NCI-H446 treated with DMSO at 0.1 percent for 48 hours (cell line): ENCODE measurements at places on chromosomes 16 and 17.

GRCh38 chr17:82693168-82693867 lies 5.2 kb downstream of the RAB40B start:
- no peak for DNase-seq

- DNase-seq, result no peak
Measured at GRCh38 chr17:48749621-48750553, 21.3 kb upstream of the HOXB13 start.

DNA sequence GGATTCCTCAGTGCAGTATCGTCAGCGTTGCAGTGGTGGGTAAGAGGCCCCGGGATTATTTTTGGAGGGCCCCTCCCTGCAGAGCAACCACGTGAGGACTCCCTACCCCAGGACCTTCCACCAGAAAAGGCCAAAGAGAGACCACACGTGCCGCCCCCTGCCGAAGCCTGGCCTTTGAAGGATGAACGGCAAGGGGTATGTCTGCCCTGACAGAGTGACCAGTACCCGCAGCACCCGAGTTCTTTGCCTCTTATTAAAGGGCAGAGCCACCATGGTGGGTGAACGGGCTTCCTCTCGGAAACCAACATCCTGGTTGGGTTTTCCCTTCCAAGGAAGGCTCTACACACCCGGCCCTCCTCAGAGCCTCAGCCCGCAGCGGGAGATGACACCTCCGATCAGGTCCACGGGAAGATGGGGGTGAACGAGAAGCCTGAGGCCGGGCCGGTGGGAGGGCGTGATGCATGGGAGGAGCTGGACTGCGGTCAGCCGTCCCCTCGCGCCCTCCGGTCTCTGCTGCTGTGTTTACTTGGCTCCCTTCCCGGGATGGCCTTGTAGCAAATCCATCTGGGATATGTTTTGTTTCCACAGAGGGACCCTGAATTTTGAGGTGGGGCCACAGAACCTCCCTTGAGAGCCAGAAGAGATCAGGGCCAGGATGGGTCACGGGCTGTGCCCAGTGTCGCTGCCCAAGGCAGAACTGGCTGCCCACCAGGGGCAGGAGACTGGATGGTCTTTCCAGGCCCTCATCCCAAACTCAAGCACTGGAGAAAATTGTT lies 49.1 kb downstream of the TBC1D16 start:
- no peak for DNase-seq

DNA sequence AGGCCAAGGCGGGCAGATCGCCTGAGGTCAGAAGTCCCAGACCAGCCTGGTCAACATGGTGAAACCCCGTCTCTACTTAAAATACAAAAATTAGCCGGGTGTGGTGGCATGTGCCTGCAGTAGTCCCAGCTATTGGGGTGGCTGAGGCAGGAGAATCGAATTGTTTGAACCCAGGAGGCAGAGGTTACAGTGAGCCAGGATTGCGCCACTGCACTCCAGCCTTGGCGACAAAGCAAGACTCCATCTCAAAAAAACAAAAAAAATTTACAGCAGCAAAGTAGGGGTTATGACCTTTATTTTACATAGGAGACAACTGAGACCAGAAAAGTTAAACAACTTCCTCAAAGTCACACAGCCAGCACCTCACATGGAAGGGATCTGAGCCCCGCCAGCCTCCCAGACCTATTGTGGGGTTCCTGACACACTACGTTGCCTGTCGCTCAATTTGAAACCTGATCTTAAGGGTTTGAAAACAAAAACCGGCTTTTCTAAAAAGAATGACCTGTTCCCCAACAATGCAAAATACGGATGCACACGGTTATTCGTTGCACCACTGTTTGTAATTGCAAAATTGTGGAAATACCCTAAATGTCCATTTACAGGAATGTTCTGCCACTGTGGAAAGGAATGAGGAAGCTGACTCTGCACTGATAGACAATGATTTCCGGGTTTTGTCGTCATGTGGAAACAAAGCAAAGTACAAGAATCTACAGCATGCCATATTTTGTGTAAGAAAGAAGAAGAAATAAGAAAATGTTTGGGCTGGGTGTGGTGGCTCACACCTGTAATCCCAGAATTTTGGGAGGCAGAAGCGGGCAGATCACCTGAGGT lies 77.2 kb downstream of the CNGB1 start:
- no peak for DNase-seq

DNA sequence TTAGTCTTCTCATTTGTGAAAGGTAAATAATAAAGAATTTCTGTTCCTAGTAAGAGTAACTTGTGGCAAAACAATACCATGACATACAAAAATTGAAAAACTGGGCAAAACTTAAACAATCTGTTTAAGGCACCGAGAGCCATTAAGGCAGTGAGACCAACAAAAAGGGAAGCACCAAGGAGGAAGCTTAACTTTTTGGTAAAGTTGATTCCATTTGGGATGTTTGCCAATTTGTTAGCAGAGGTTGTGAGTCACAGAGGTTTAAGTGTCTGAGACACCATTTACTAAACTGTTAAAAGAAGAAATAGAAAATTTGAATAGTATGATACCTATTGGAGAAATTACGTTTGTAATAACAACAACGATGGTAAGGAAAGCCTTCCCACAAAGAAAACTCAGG lies 4.9 kb downstream of the SLC35G3 start:
- no peak for DNase-seq

- DNase-seq, result no peak
Measured at GRCh38 chr16:70775399-70775798, 25.6 kb downstream of the VAC14 start.

- DNase-seq, result no peak
Measured at GRCh38 chr17:57612202-57613071, 132.7 kb downstream of the CCDC182 start.

DNA sequence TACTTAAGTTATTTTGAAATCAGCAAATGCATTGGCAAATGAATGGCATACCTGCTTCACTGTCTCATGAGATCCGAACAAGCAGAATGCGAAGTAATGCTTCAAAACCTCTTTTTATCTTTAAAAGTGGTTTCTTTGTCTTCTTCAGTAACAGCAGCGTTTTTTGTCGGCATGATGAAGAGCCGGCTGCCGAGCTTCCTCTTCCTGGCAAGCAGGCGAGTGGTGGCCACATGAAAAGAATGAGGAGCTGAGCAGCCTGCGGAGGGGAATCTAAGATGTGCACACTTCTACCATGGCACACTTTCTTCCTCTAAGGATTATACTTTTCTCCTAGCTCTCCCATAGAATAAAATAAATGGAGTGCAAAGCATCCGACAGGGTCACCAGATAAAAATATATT lies 42.4 kb upstream of the AKTIP start:
- no peak for DNase-seq

DNA sequence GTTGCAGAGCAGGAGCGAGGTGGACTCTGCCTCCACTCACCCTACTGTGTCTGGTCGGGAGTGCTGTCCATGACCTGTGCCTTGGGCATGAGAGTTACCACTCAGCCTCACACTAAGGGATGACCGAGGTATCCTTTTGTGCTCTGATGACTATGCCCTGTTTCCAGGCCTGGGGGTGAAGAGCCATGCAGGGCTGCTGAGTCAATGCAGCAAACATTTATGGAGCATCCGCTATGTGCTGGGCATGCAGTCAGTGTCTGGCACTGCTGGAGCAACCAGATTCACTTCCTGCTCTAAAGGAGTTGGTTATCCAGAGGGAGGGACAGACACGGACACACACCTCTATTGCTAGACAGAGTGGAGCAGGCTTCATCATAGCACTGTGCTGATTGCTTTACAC lies 7.6 kb upstream of the HNF1B start:
- no peak for DNase-seq

GRCh38 chr16:21622545-21622944 lies 23.2 kb downstream of the METTL9 start:
- no peak for DNase-seq

DNA sequence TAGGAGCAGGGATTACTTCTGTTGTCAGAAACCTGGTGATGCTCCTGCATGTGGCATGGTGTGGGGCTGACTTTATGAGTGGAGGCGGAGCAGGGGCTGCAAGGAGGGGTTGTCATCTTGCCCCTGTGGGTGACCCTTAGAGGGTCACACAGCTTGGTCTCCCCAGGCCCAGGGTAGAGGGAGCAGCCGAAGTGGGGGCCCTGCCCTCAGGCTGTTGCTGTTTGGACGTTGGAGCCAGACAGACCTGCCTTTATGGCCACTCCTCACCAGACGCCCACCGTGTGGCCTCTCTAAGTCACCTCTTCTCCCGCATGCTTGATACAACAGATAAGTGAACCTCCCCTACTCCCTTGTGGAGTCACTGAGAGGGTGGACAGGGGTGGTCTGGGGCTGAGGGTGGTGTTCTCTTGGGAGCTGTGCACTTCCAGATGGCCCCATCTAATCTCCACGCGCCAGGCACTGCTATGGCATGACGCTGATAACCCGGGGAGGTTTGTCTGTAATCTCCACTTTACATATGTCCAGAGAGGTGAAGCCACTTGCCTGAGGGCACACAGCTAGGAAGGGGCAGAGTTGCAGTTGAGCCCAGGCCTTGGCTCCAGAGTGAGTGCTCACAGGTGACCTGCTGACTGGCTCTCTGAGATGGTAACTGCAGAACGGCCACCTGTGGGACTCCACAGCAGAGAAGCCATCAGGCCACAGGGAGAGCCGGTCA lies 10.0 kb downstream of the MAP2K3 start:
- DNase-seq, result no peak

GRCh38 chr17:27207073-27207513 lies 86.8 kb upstream of the WSB1 start:
- DNase-seq, result no peak

DNA sequence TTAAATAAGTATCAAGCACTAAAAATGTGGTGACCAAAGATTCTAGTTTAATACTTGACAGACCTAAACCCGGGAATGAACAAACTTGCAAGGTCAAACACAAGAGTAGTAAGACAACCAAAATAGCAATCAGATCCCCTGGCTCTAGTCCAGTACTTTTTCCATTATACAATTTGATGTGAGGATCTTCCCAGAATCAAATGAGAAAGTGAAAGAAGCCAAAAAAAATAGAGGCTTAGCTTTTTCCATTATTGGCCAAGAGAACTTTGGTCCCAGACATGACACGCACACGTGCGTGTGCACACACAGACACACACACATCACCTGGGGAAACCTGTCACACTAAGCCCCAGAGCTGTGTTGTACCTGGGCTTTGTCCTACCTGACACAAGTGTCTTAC lies 300.6 kb upstream of the CDH5 start:
- no peak for DNase-seq

GRCh38 chr17:41324180-41325075 lies 8.9 kb upstream of the KRTAP17-1 start:
- DNase-seq, result no peak

GRCh38 chr17:15092762-15093161 lies 172.4 kb downstream of the PMP22 start:
- DNase-seq, result no peak

DNA sequence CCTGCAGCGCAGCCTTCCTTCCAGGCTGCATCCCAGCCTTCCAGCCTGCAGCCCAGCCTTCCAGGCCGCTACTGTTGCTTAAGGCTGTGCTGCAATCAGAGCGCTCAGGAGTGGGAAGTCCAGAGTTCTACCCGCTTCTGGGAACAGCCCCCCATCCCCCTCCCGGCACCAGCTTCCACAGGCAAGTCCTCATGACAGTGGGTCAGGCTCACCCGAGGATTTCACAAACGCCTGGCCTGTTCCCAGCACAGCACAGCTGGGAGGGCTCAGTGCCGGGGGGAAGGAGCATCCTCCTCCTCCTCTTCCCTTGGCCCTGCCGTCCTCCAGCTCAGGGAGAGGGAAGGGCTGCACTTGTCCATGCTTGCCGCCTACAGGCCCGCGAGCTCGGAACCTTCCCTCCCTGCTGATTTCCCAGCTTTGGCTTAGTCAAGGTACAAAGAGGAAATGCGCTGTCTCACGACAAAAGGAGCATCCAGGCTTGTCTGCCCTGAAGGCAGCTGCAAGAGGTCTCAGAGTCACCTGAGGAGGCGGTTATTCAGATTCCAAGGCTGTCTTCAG lies 8.3 kb downstream of the SOCS3 start:
- no peak for DNase-seq
